ENCODE measurements at places on chromosomes 13 and 19.

- peak; percentile 27 for DNase-seq
These were observed 79.7 kb upstream of the MBNL2 start for GRCh38 chr13:97142452-97142851.

- no peak for DNase-seq
These were observed 14.8 kb upstream of the ATP8B3 start for GRCh38 chr19:1826557-1827521.

- DNase-seq: peak; percentile 65
These were observed at the start of gene FARP1 for GRCh38 chr13:98142380-98143156. Gene FARP1, plus strand, starts transcription at chr13:98143094. Its CDS starts 70,149 bp downstream, at chr13:98213243.

DNA sequence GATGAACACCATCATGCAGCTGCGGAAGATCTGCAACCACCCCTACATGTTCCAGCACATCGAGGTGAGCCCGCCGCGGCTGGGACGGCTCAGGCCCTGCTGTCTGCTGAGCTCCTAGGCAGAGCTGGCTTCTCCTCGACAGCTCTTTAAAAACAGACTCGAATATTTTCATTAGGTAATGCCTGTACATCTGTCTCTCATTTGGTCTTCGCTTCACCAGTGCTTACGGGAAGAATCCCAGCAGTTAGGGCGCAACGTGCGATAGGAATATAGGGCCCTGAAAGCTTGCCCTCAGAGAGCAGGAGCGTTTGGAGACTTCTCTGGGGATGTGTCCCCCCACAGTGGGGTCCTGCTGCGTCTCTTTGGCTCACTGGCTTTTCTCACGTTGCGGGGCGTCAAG, 63.8 kb upstream of the LDLR start:
- DNase-seq: no peak

DNA sequence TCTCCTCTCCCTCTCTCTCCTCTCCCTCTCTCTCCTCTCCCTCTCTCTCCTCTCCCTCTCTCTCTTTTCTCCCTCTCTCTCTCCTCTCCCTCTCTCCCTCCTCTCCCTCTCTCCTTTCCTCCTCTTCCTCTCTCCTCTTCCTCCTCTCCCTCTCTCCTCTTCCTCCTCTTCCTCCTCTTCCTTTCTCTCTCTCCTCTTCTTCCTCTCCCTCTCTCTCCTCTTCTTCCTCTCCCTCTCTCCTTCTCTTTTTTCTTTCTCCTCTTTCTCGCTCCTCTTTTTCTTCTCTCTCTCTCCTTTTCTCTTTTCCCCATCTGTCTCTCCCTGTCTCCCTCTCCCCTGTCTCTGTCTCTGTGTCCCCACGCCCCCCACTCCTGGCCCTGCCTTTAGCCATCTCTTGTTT, 136.7 kb downstream of the GGACT start:
- no peak for DNase-seq

DNA sequence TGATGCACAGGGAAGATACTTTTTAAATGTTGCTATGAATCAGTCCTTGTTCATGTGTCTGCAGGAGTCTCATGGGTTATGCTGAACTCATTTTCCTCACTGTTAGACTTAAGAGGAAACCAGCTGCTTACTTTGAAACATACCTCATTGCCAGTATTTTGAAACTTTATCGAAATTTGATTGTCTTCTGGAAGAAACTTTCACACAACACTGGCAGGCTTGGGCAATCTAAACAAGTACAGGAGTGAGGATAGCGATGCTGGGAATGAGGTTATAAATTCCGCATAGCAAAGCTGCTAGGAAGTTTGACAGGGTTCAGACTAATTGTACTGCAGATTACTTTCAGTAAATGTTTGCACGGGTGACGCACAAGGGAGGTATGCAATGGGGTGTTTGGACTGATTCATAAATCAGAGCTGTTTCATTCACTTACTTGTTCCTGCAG, 245.7 kb downstream of the DNAJC15 start:
- peak; percentile 99 for DNase-seq

DNA sequence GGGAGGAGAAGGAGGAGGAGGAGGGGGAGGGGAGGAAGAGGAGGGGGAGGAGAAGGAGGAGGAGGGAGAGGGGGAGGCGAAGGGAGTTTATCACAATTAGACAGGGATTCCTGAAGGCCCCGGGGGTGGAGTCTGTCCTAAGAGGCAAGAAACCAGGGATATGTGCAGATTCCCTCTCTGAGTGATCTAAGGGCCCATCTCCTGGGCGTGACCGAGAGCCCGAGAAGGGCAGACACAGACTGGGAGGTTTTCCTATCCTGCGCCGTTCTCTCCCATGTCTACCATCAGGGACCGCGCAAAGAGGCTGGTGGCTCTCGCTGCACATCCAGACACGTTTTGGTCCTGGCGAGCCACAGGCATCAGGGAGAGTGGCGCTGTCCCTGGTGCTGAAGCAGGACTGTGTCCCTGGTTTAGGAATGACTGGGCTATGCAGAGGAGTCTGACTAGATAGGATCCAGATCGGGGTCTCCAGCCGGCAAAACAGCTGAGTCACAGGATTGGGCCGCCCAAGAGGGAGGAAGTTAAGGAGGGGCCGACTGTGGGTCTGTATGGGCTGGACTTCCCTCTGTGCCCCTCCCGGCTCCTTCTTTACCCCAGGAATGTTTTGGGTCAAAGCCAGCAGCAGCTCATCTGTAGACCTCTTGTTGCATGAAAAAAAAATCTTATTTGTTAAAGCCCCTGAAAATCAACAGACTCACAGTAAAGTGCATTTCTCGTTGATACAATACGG, 17.9 kb upstream of the ZNF175 start:
- DNase-seq: peak; percentile 46

GRCh38 chr19:3346677-3347353, 19.6 kb upstream of the NFIC start:
- peak; percentile 75 for DNase-seq

DNA sequence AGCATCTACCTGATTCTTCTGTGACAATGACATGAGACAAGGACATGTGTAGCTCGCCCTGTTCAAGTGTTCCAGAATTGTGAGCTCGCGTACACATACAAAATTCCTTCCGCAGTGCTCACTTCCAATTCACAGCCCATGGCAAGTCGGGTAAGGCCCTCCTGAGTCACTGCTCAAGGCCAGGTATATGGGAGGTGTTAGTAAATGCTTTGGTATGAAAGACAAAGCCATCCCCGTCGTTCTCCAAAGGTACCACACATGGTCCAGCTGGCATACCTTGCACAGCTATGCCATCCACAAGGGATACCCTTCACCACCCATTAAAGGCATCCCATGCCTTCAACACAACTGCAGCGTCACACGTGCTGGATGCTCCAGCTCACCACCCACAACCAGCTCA, 4.4 kb upstream of the ELL start:
- no peak for DNase-seq

DNA sequence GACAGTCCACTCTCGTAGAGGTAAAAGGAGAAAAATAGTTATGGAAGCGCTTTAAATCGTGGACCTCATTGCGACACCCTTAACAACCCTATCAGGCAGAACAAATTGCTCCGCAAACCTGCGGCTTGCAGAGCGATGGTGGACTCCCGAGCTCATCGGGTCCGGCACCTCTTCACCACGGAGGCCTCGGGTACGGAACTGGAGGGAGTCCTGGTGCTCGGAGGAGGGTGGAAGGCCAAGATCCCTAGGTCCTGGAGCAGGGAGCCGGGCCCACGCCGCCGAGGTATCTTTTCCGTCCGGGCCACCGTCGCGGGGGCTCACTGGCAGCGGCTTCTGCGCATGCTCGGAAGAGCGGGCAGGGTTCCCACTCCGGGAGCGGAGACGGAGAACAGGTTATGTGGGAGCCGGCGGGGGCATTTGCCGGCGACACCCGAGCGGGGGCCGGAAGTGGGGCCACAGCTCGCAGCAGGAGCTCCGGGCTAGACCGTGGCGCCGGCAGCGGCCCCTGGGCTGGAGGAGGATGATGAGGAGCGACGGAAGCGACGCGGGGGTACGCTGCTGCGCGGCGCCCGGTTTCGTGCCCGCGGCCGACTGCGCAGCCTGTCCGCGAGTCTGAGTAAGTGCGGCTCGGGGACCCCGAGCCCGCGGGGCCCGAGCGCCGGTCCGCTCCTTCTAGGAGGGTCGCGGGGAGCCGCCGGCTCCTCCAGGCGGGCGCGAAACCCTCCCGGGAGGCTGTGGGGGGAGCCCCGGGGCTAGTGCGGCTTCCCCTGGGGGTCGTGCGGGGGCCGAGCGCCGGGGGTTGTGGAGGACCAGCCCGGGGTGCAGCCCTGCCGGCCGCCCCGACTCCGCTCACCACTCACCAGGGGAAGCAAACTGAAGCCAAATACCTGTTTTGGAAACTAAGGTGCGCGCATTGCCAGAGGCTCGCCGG, at the start of gene ABHD13:
ABHD13 (plus strand) TSS at position 349 of the 931 bp plus-strand sequence. CDS start 10,827 bp downstream, outside the sequence.
- DNase-seq: peak; percentile 88

- no peak for DNase-seq
These were observed 8.8 kb downstream of the GRAMD1A start for GRCh38 chr19:35008891-35009341.

DNA sequence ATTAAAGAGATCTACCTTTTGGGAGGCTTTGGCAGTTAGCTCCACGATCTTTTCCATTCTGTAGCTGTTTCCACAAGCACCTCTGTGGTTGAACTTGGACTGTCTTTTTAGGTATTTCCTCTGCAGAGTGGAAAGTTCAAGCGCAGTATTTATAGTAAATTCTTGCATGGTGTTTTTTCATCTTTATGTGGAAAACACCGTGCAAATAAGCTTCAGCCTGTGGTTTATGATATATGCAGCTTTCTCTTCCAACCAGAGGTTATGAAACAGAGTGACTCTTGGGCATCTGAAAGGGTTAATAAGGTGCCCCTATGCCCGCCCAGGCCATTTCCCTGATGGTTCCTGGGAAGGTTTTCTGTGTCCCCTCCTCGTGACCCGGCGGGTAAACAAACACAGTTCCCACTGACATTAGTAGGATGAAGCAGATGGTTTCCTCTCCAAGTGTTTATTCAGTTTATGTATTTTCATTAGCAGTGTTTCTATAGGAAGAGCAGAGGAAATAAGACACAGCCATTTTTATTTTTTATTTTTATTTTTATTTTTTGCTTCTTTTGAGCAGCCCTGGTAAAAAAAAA, 39.7 kb upstream of the RNF113B start:
- DNase-seq: no peak

- no peak for DNase-seq
These were observed 493.4 kb upstream of the PCDH20 start for GRCh38 chr13:61908906-61909615.

GRCh38 chr13:50668691-50669271, 174.7 kb downstream of the DLEU7 start:
- DNase-seq: no peak

DNA sequence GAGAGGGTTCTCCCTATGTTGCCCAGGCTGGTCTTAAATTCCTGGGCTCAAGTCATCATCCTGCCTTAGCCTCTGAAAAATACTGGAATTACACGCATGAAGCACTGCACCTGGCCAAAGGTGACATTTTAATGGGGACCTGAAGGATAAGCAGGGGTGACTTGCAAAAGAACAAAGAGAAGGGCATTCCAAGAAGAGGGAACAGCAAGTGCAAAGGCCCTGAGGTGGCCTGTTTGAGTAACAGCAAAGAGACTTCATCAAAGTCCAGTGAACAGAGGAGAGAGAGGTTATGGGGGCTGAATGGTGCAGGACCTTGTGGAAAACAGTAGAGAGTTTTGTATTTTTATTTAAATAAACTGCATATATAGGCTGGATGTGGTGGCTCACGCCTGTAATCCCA, 4.1 kb downstream of the CA11 start:
- no peak for DNase-seq

DNA sequence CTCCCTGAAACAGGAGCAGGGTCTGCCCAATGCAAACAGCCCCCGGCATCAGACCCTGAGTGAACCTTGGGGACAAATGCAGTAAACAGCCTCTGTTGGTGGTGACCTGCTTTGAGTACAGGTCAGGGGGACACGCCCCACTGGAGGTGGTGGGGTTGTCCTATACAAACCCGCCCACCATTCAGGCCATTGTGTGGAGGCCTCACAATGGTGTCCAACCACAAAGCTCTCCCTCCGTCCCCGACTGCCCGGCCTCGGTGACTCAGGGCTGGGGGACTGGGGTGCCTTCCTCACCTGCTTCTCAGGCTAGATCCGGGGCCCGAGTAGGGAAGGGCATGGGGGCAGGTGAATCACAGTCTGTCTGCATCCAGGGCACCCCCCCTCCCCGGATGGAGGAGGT, 1.5 kb downstream of the MUC16 start:
- no peak for DNase-seq

GRCh38 chr19:33292595-33293254, 9.6 kb downstream of the CEBPA start:
- peak; percentile 66 for DNase-seq

GRCh38 chr19:20414120-20414519, 151.5 kb downstream of the ZNF737 start:
- DNase-seq: no peak

DNA sequence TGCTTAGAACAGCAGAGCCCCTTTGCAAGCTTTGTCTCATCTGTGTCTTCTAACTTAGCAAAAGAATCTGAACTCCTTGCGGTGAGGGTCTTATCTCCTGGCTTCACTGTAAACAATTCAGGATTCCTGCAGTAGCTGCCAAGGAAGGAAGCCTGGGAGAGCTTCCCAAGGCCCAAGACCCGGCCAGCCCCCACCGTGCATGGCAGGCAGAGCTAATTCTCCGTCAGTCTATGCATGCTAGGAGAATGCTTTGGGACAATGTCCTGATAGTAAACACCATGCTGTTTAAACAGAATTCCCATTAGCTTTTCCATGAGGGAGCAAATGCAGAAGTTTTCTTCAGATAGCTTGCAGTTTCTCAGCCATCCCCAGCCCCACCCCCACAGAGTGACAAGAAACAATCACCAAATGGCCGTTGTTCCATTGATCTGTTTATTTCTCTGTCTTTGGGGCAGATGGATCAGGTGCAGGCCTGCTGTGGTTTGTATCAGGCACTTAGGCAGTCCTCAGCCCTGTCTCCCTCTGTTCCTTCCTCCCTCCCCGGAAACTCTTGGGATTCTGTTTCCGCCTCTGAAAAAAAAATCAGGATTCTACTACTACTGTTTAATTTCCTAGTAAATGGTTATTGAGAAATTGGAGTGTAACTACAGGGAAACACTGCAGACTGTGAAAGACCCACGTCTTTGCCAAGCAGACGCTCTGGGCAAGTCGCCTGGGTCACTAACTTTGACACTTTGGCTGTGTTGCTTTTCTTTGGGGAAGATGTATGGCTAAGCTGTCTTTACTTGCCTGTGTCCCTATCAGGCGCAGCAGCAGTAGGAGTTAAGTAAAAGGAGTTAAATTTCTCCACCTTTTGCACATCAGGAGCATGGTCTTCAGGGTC, 40.7 kb upstream of the SPATA13 start:
- no peak for DNase-seq

DNA sequence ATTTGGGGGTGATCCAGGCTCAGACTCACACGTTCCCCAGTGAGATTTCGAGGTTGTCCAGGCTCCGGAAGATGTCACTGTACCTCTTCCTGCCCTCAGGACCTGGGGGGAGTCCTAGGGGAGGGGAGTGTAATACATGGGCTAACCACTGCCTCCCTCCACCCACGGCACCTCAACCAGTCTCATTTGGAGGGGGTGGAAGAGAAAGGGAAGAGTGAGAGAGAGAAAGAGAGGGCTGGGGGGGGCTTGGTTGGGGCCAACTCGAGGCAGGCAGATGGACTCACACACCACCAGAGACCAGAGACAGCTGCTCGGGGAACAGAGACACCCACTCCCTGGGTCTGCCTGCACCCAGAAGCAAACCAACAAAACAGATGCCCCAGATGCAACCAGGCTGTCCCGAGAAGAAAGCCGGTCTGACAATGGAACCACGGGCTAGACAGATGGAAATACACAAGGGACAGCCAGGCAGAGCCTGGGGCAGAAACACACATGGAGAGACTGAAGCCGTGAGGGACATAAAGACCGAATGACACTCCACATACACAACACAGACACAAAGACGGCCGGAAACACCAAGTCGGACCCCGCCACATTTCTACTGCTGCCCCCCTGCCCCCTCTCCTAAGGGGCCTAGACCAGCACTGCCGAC, 825 bp downstream of the GMIP start:
- peak; percentile 8 for DNase-seq
